ENCODE measurements at places on chromosomes 3 and 15. TPM values are rescaled to one million over a fixed set of nuclear protein-coding genes. Genes with fewer than 3 reads are reported as not detected.

The ARL6IP5 gene
- 106 TPM for total RNA-seq

The DISP2 gene
- total RNA-seq: 0.60 TPM

The SMCO1 gene
- not detected for total RNA-seq

The FGF12 gene
- 3.2 TPM for total RNA-seq

The SEMA3B gene
- total RNA-seq: 18.2 TPM

The SH2D7 gene
- not detected for total RNA-seq

The AGTR1 gene
- 4.6 TPM for total RNA-seq

The COL6A5 gene
- not detected for total RNA-seq

The TRAIP gene
- 2.0 TPM for total RNA-seq

The BFSP2 gene
- not detected for total RNA-seq

The TMEM212 gene
- not detected for total RNA-seq

The LRRC2 gene
- 0.81 TPM for total RNA-seq

The POLG gene
- total RNA-seq: 64.8 TPM

The PCOLCE2 gene
- total RNA-seq: 14.3 TPM

The AADAC gene
- not detected for total RNA-seq

The TRIM71 gene
- not detected for total RNA-seq

The JAGN1 gene
- total RNA-seq: 26.6 TPM

The LDHAL6B gene
- not detected for total RNA-seq

The ZXDC gene
- 56.5 TPM for total RNA-seq

The SLC26A6 gene
- total RNA-seq: 12.3 TPM

The HYAL1 gene
- total RNA-seq: 9.8 TPM

The INKA1 gene
- 13.8 TPM for total RNA-seq

The GPR62 gene
- 0.57 TPM for total RNA-seq

The CSNK1G1 gene
- total RNA-seq: 29.5 TPM

The PTX3 gene
- 2.1 TPM for total RNA-seq

The CIDEC gene
- total RNA-seq: 1.1 TPM

The VWA5B2 gene
- total RNA-seq: not detected

The AADACL2 gene
- not detected for total RNA-seq

The CSTA gene
- total RNA-seq: 62.3 TPM

The BSN gene
- 2.4 TPM for total RNA-seq

The C15orf62 gene
- 0.52 TPM for total RNA-seq

The CCDC39 gene
- not detected for total RNA-seq

The ECE2 gene
- total RNA-seq: 0.81 TPM

The MTHFS gene
- total RNA-seq: 24.9 TPM

The VEPH1 gene
- total RNA-seq: 10.8 TPM

The TUSC7 gene
- total RNA-seq: not detected

The PRTG gene
- total RNA-seq: 3.7 TPM

The GAP43 gene
- not detected for total RNA-seq

The FBXO40 gene
- 0.23 TPM for total RNA-seq

The DPPA2 gene
- not detected for total RNA-seq

The CYP1A1 gene
- not detected for total RNA-seq

The ROBO1 gene
- total RNA-seq: 38.8 TPM

The ATP6V1A gene
- total RNA-seq: 71.4 TPM

The SLC51B gene
- not detected for total RNA-seq

The TMEM207 gene
- total RNA-seq: not detected

The MEX3B gene
- total RNA-seq: 0.55 TPM

The LCTL gene
- not detected for total RNA-seq

The ADGRG7 gene
- total RNA-seq: 0.78 TPM

The FOXL2 gene
- not detected for total RNA-seq

The MITF gene
- 28.0 TPM for total RNA-seq
